Mesenchymal stem cell (in vitro differentiated cells and primary cell): ENCODE measurements at places on chromosomes 11 and 22.

DNA sequence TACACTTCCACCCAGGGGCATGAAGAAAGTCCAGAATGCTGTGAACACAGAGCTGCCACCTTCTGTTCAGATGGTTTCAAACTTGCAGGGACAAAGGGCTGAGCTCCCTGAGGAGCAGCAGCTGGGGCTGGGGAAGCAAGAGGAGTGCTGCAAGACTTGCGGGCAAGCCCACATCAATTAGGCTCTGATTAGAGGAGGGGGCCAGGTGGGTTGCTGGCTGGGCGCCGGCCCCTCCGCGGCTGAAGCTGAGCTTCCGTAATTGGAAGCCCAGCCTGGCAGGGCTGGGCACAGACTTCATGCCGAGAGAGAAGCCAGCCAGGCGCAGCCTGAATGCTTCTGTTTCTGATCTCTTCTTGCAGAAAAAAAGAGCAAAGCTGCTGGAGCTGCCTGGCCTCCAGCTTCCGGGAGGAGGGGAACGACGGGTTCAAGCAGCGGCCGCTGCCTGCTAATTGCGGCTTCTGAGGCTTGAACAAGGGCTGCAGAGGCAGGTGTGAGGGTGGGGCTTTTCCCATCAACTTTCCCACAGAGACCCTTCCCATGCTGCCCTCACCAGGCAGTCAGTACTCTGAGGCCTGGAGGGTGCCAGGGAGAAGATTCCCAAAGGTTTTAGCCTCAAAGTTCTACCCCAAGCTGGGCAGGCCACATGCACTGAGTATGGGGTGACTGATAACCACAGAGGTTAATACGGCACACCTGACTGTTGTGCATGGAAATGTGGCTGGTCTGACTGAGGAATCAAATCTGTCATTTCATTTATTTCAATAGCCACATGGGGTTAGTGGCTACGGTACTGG lies 91.1 kb upstream of the LMO1 start:
- peaks cover 3% of the 10 kb centered on the region for H3K4me1 ChIP-seq
- no peak overlapping the region for H3K4me3 ChIP-seq
- H3K27me3 ChIP-seq = peaks cover 58% of the 10 kb centered on the region
- H3K36me3 ChIP-seq = no peaks in the 10 kb centered on the region

GRCh38 chr11:125394296-125394695 lies 101.8 kb downstream of the FEZ1 start:
- no peaks in the 10 kb centered on the region for H3K27me3 ChIP-seq
- no peak overlapping the region for H3K4me3 ChIP-seq
- DNase-seq = no peak
- H3K27ac ChIP-seq = no peak overlapping the region
- peaks cover 38% of the 10 kb centered on the region for H3K36me3 ChIP-seq

GRCh38 chr11:70608568-70609470 lies 210.5 kb downstream of the CTTN start:
- H3K4me3 ChIP-seq = no peak overlapping the region
- H3K36me3 ChIP-seq = no peaks in the 10 kb centered on the region
- peaks cover 28% of the 10 kb centered on the region for H3K27me3 ChIP-seq
- peaks cover 1% of the 10 kb centered on the region for H3K4me1 ChIP-seq
- DNase-seq = peak; percentile 57

DNA sequence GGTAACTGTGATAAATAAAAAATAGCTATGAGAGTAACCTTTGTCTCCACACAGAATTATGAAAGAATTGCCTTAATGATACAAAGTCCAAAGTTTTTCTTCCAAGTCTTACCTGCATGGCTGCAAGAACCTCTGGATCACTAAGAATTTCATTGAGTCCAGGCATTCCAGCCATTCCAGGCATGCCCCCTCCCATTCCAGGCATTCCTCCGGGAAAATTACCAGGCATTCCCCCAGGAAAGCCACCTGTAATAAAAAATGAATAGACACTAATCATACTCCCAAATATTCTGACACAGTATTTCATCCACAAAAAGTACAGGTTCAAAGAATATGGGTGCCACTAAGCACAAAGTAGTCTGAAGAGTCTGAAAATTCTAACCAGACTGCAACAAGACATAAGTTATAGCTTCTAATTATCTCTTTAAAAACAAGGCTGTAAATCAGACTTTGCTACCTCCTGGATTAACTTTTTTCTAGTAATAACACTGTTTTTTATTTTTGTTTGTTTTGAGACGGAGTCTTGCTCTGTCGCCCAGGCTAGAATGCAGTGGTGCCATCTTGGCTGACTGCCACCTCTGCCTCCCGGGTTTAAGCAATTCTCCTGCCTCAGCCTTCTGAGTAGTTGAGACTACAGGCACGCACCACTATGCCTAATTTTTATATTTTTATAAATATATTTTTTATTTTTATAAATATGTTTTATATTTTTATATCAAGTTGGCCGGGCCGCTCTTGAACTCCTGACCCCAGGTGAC lies 8.0 kb upstream of the SLC25A17 start:
- H3K36me3 ChIP-seq = peaks cover 11% of the 10 kb centered on the region
- no peaks in the 10 kb centered on the region for H3K27me3 ChIP-seq
- peak overlapping the region; percentile 10 for H3K27ac ChIP-seq
- peaks cover 2% of the 10 kb centered on the region for H3K4me1 ChIP-seq

DNA sequence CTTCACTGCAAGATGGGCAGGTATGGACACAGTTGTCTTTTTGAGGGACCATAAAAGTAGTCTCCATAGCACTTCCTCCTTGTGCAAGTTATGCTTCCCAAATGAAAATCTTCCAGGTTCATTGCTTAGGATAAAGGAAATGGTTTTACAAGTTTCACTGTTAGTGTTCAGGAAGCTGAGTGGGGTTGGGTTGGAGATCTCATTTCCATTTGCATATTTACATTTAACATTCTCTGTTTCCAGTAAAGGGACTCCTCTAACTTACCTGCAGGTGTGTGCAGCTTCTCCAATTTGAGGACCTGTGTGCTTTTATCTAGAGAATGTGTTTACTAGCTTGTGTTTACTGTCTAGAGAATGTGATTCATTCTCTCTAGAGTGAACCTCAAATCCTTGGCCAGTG lies 141.3 kb upstream of the POU2AF2 start:
- no peak for DNase-seq
- no peaks in the 10 kb centered on the region for H3K27me3 ChIP-seq
- H3K36me3 ChIP-seq = no peaks in the 10 kb centered on the region
- no peak overlapping the region for H3K27ac ChIP-seq
- no peak overlapping the region for H3K4me3 ChIP-seq

GRCh38 chr11:70669871-70670675 lies 271.7 kb downstream of the CTTN start:
- no peaks in the 10 kb centered on the region for H3K4me1 ChIP-seq
- no peak for DNase-seq
- no peaks in the 10 kb centered on the region for H3K36me3 ChIP-seq
- no peak overlapping the region for H3K4me3 ChIP-seq
- H3K27me3 ChIP-seq = peaks cover 6% of the 10 kb centered on the region

GRCh38 chr11:110601936-110602335 lies 110.3 kb downstream of the ARHGAP20 start:
- no peak for DNase-seq
- no peaks in the 10 kb centered on the region for H3K4me1 ChIP-seq

- H3K27ac ChIP-seq = no peak overlapping the region
- H3K27me3 ChIP-seq = no peaks in the 10 kb centered on the region
- no peaks in the 10 kb centered on the region for H3K36me3 ChIP-seq
- no peaks in the 10 kb centered on the region for H3K4me1 ChIP-seq
- H3K4me3 ChIP-seq = no peak overlapping the region
Measured at GRCh38 chr11:8989453-8989852, 14.3 kb downstream of the NRIP3 start.

DNA sequence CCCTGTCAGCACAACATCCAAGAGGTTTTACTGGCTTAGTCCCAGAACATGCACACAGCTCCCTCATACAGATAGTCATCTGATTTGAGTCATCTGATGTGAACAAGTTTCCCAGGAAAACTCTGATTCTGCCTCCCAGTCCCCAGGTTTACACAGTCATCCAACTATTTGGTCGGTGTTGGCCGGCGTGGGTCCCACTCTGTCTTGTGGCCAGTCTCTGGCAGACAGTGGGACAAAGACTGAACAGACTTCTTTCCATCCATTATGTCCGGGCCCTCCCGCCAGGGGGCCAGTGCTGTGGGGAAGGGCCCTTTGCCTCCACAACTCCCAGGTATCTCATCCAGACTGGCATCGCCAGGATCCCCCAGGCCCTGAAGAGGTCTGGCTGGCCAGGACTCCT lies 60.0 kb downstream of the BTG4 start:
- DNase-seq = no peak
- H3K4me1 ChIP-seq = peaks cover 6% of the 10 kb centered on the region
- no peaks in the 10 kb centered on the region for H3K36me3 ChIP-seq
- H3K27ac ChIP-seq = no peak overlapping the region

DNA sequence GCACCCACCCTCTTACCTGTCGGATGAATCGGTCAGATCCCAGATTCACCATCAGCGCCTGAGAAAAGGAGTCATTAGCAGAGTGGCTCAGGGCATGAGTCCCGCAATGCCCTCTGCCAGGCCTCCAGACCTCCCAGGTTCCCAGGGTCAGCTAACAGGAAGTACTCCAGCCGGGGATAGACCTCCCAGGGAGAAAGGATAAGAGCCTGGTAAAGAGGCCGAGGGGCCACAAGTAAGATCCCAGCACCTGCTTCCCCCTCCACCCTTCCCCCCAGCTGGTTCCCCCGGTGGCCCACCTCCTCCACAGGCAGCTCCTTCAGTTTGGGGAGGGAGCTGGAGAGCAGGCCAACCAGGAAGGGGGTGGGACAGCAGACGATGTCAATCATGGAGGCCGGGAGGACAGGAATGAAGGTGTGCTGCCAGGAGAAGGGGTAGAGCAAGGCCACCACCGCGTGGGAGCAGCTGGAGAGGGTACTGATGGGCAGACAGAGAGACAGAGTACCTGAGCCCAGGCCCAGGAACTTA lies 16.4 kb downstream of the RPL27A start:
- H3K36me3 ChIP-seq = peaks cover 83% of the 10 kb centered on the region
- no peak overlapping the region for H3K27ac ChIP-seq
- H3K4me1 ChIP-seq = peaks cover 18% of the 10 kb centered on the region
- DNase-seq = no peak
- no peaks in the 10 kb centered on the region for H3K27me3 ChIP-seq
- no peak overlapping the region for H3K4me3 ChIP-seq

DNA sequence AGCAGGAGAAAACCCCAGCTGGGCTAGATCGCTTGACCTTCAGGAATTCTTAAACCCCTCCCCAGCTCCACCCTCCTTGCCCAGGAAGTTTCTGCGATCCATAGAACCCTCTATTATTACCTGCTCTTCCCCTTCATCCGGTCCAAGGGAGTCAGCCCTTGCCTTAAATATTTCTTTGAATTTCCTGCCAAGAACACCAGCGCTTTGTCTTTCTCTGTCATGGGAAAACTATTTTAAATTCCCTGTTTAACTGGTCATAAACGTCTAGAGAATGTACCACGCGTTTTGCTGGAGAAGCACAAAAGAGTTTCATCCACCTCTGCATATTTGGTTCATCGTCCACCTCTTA lies 496 bp upstream of the TRAF6 start:
- DNase-seq = no peak
- peak overlapping the region; percentile 99 for H3K4me3 ChIP-seq
- peaks cover 5% of the 10 kb centered on the region for H3K27me3 ChIP-seq
- H3K4me1 ChIP-seq = no peaks in the 10 kb centered on the region

DNA sequence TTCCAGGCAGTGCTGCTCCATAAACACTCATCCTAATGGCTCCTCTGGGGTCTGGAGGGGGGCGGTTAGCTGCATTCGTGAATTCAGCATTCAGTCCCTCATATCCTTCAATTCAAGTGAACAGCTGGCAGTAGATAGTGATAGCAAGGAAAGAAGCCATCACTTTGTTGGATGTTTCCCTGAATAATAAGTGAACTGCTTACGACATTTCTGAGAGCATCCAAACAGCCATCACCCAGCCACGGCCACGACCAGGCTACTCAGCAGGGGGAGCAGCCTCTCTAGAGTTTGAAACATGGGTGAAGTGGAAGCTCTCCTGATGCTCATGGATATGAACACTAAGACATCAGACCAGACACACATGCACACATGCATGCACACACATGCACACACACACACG lies 163.6 kb downstream of the NTM start:
- DNase-seq = no peak
- no peaks in the 10 kb centered on the region for H3K4me1 ChIP-seq
- H3K27me3 ChIP-seq = no peaks in the 10 kb centered on the region

DNA sequence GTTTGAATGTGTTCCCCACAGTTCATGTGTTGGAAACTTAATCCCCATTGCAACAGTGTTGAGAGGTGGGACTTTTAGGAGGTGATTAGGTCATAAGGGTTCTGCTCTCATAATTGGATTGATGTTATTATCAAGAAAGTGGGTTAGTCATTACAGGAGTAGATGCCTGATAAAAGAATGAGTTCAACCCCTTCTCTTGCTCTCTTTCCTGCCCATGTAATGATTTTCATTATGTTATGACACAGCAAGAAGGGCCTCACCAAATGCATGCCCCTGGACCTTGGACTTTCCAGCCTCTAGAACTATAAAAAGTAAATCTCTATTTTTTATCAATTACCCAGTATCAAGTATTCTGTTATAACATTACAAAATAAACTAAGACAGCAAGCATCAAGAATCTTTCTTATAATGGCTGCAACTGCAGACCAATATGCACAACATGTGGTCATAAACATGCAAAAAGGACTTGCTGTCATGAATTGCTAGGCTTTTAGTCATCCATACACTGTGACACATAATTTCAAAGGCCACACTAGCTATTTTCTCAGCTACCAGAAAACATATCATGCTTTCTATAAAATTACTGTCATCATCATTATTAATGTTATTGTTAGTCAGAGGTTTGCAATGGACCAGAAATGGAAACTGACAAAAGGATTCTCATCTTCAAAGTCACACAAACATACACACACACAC lies 99.9 kb upstream of the GUCY1A2 start:
- DNase-seq = peak; percentile 38
- no peak overlapping the region for H3K27ac ChIP-seq
- no peak overlapping the region for H3K4me3 ChIP-seq
- H3K27me3 ChIP-seq = no peaks in the 10 kb centered on the region
- peaks cover 8% of the 10 kb centered on the region for H3K4me1 ChIP-seq

DNA sequence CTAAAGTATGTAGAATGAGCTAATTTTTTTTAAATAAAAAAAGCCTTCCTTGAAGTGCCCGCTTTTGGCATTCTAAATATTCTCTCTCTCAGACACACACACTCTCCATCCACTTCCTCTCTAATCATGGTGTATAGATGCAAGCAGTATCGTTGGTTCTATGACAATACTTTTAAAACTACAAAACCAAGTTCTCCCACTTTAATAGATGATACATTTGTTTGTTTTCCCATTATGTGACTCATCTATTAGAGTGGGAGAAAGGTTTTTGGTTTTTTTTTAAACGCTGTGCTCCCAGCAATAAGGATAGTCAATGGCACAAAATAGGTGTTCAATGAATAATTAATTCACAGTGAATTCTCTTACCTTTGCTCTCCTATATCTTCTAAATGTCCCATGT lies 44.6 kb downstream of the FZD4 start:
- no peak overlapping the region for H3K27ac ChIP-seq
- H3K4me3 ChIP-seq = no peak overlapping the region
- no peaks in the 10 kb centered on the region for H3K4me1 ChIP-seq
- DNase-seq = no peak

- H3K36me3 ChIP-seq = no peaks in the 10 kb centered on the region
- no peak overlapping the region for H3K27ac ChIP-seq
- no peak overlapping the region for H3K4me3 ChIP-seq
- peak; percentile 76 for DNase-seq
Measured at GRCh38 chr11:35593143-35593542, 25.1 kb upstream of the FJX1 start.

GRCh38 chr11:74203966-74204365 lies 32.9 kb downstream of the PPME1 start:
- peaks cover under 1% of the 10 kb centered on the region for H3K4me1 ChIP-seq
- no peak overlapping the region for H3K4me3 ChIP-seq
- H3K36me3 ChIP-seq = peaks cover 12% of the 10 kb centered on the region
- no peaks in the 10 kb centered on the region for H3K27me3 ChIP-seq
